ENCODE measurements at places on chromosomes 3 and 15.

GRCh38 chr15:100208921-100209603 is 132.7 kb downstream of the ADAMTS17 start:
- no peak for DNase-seq

GRCh38 chr15:87263871-87264270 is 992.7 kb downstream of the NTRK3 start:
- DNase-seq: no peak

DNA sequence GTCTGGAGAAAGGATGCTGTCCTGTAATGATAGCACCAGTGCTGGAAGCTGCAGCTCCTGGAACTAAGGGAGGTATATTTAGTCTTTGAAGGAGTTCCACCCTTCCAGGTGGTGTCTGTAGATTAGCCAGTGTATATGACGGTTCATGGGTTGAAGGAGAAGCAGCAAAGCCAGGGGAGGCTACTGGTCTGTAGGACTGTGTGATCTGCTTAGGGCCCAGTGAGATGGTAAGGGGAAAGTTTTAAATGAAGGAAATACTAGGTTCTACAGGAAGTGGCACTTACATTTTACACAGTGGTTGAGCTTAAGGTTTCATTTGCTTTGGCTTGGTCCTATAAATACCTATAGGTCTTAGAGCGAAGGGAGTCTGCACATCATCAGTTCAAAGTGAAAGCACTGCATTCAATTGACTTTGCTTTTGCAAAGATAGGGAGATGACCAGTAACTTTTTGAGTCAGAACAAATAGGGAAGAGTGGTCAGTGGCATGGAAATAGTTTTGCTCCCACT is 5.6 kb downstream of the SLC25A38 start:
- DNase-seq: peak; percentile 19

DNA sequence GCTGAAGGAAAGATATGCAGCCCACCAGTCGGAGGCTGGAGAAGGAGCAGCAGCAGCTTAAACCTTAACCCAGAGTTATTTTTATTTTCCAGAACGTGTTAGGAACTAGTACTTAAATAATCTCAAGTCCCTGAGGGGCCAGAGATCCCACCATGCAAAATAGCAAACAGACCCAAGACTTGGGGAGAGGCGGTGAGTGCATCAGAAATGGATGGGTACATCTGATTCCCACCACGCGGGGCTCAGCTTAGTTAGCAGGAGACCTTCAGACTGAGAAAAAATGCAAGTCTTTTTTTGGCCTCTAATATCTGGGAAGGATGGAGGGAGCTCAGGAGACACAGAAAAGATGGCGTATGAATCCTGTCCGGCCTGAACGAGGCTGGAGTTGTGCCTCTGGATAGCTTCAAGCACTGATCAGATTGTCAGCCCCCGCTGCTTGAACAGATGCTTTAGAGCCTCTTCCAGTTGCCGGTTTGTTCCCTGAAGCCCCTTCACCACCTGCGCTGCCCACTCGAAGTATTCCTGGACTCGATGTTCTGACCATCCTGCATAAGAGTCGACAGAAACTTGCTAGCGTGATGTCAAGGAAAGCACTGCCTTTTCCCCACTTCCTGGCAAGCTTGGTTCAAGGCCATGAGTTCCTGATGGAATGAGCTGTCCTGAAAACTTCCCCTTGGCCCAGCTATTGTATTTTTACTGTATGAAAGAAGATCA is 1.3 kb downstream of the HDDC3 start:
- no peak for DNase-seq

All from islet precursor cell (in vitro differentiated cells).